SK-N-SH (cell line): ENCODE measurements at places on chromosomes 6 and 20.

- DNase-seq, result no peak
These were observed 41.5 kb downstream of the DSE start for GRCh38 chr6:116412270-116412669.

DNA sequence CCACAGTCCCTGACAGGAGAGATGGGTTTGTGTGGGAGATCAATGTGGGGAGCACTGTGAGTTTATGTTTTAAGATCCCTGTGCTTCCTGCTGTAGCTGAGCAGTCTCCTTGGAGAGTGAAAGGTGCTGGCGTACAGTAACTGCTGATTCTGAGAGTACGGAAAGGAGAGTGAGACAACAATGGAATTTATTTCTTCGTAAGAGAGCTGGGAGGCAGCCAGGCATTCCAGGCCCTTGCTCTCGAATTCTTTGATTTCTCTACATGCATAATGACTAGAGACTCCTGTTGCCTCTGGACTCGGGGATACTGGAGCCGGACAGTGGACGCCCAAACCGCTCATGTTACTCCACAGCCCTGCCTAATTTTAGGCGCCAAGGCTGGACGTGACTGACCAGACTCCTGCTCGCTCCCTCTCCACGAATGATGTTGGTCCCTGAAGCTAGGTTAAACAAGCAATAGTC, 131.0 kb upstream of the PHACTR1 start:
- DNase-seq, result no peak

DNA sequence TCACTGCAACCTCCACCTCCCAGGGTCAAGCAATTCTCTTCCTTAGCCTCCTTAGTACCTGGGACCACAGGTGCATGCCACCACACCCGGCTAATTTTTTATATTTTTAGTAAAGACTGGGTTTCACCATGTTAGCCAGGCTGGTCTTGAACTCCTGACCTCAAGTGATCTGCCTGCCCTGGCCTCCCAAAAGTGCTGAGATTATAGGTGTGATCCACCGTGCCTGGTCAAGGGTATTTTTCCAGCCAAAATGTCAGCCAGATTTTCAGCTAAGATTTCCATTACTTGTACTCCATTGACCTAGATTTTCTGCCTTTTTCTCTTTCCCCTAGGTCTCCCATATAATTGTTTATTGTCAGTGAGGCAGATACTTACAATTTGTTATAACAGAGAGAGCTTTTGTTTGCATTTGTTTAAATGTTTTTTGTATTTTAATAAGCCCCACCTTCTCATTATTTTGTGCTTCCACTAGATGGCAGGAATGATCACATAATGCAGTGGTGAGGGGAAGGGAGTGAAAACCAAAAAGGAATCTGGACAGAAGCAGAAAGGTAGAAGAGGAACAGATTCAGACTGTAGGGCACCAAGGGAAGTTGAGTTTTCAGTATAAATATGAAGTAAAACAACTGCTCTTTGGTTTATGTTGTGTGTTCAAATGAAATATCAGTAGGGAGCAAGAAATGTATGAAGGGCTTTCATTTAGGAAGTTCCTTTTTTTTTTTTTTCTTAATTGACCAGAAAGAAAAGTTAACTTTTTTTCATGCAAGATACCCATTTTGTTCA, 29.7 kb downstream of the RPF2 start:
- peak; percentile 64 for DNase-seq

DNA sequence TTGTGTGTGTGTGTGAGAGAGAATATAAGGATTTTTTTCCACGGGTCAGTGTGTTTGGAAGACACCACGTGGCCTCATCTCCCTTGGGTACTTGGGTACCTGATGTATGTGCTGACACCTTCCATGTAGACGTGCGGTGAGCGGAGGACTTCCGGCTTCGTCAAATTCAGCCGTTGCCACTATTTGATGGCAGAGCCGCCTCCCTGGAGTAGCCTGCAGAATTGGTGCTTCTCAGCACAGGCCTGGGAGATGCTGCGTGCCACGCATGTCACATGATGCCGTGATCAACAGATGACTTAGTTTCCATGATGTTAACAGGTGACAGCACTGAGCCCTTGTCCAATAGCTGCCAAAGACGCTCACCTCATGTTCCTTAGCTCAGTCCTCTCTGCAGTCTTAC, 69.4 kb downstream of the CDH4 start:
- DNase-seq, result no peak

DNA sequence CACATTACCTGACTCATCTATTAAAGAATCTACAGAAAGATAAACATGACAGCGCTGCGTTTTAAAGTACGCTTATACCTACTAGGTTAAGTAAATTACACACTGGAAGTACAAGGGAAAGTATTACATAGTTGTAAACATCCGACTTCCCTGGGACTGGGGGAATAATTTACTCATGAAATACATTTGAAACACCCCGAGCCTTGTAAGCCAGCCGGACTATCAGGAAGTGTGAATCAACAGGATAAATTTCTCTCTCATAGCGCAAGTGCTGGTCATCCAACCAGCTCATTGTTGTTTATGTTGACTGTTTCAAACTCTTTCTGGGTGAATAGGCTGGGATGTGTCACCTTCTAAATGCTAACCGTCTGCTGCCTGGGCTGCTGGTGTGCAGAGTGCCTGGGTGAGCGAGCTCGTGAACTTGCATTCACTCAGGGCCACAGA, 4.9 kb downstream of the BMP6 start:
- no peak for DNase-seq

- DNase-seq, result no peak
These were observed 13.3 kb upstream of the TREM2 start for GRCh38 chr6:41176189-41176588.

GRCh38 chr20:23293689-23294088, 56.9 kb upstream of the NXT1 start:
- DNase-seq, result no peak

DNA sequence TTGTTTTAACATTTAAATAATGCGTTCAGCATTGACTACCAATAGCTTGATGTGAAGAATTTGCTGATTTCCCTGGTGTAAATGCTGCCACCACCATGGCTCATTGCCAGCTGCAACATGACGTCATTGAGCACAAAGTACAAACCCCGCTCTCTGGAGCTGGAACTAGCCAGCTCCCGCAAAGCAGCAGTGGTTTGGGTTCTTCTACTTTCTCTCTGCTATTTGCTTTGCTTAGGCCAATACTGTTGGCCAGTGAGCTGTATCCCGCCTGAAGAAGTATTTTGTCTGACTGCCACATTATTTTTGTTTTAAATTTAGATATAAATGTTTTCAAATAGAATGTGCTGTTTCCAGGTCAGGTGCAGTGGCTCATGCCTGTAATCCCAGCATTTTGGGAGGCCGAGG, 47.4 kb upstream of the KIF13A start:
- DNase-seq, result no peak

DNA sequence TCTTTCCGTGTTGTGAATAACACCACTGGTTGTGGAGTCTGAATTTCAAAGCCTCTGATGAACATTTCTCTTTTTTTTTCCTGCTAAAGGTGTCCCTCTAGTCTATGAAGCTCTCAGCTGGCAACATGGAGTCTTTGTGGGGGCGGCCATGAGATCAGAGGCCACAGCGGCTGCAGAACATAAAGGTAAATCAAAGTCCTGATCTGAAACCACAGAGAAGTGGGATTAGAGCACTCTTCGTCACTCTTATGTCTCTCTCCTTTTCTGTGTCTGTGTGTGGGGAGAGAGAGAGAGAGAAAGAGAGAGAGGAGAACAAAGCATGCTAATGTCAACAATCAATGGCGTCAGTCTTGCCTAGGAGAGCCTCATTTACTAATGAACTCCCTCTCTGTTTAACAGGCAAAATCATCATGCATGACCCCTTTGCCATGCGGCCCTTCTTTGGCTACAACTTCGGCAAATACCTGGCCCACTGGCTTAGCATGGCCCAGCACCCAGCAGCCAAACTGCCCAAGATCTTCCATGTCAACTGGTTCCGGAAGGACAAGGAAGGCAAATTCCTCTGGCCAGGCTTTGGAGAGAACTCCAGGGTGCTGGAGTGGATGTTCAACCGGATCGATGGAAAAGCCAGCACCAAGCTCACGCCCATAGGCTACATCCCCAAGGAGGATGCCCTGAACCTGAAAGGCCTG, 4.2 kb downstream of the PCK1 start:
- DNase-seq, result no peak

DNA sequence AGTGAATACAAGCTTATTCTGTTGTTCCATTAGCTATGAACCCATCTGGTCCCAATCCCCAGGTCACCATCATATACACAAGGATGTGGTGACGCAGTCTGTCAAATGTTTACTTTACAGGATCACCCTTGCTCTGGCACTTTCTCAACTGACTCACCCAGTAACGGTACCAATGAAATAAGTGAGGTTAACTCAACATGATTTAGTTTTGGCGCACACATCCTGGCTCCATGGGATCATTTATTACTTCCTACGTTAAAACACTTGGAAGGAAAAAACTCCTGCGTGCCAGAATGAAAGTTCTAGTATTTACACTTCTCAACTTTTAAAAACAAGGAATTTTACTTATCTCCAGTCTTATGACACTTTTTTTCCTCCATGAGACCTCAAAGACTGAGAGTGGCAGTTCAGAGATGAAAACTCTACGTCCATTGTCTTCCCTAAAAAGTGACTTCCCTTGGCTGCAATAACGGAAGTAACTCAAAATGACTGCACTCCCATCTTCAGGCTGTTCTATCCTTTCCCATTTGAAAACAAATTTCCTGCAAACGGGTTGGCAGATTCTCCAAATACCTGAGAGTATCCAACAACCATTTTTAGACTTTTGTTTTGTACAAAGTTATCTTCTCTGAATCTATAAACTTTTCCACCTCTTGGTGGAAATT, 15.9 kb downstream of the AGPAT4 start:
- no peak for DNase-seq

DNA sequence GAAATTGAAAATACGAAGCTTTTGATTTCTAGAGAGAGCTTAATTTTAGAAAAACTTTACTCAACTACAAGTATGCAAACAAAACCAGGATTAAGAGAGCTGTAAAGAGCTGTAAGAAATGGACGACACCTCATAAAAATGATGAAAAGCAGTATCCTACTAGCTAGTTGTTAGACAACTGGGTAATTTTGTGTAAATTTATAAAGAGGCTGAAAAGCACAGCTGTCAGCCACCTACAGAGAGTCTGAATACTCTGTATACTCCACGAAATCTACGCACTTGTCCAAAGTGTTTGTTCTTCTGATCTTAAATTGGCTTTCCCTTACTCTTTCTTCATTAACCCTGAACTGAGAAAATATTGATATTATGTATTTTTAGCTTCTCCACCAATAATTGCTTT, 808.4 kb upstream of the EPHA7 start:
- DNase-seq, result no peak

- DNase-seq, result no peak
These were observed 50.5 kb downstream of the FHL5 start for GRCh38 chr6:96613291-96613999.

DNA sequence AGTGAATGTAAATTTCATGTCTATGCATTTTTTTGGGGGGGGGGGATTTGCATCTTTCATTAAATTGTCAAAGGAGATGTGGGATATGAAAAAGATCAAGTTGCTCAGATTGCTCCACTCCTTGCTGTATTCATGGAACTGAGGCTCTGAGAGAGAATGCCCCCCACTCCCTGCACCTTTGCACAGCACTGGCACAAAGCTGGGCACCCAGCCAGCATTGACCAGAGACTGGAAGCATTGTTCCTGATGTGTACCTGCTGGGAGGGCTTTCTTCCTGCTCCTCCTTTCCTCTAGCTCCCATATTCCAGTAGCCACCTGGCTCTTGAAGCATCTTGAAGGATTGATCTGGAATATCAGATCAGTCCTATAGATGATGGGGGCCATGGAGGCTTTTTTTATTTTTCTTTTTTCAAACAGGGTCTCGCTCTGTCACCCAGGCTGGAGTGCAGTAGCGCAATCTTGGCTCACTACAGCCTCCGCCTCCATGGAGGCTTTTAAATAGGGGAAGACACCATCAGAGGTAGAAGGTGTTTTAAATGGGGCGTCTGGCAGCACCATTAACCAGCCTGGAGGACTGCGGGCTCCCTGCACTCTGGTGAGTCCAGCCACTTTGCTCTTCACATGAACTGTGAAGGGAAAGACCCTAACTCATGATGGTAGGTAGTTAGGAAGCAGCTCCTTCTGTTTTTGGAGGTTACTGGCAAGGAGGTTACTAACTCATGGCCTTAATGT, 10.9 kb downstream of the DUSP15 start:
- no peak for DNase-seq

DNA sequence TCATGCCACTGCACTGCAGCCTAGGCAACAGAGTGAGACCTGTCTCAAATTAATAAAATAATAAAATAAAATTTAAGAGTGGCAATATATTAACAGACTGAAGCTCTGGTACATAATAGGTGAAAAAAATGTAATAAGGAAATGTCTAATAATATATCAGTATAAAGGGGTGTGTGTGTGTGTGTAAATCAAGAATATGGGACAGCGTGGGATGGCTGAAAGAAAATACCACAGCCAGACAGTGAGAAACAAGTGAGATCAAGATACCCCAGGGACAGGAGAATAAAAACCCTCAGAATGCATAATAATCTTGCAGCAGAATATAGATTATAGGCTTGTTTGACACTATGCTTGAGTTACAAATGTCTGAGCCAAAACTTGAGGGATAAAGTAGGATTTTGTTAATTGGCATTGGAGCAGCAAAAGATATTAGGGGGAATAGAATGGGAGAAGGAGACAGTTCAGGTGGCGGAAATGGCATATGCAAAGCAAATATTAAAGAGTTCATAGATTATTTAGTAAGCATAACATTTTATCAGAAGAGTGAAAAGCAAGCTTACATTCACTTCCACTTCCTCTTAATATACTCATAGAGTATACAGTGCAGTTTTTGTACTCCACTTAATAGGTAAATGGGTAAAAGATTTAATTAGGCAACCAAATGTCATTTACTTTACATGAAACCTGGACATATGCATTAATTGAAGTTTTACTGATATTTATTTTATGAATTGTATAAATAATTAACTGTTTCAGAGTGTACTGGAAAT, 398.5 kb upstream of the GJE1 start:
- DNase-seq, result no peak

DNA sequence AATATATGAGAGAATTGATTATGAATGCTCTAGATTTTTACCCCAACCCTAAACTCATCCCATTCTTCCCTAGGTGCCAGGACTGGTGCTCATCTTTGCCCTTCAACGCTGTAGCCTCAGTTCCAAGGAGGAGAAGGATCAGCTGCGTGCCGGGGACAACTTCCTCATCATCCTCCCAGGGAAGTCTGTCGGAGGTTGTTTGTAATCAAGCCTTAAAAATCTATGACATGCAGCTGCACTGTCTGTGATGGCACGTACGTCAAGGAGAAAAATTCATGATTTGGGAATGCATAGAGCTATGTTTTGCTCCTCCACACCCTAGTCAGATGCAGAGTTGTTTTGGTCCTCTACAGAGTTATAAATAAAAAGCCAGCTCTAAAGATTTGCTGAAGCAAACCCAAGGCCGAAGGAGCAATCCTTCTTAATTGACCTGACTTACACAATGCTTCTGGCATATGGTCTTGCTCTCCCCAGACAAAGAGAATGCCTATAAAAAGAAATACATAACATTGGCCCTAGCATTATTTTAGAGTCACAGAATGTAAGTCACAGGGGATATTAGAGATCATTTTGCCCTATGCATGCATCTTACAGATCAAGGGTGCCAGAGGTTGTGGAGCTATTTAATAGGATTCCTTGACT, 244.2 kb downstream of the HIVEP2 start:
- DNase-seq, result no peak

- no peak for DNase-seq
These were observed 49.7 kb downstream of the SYNE1 start for GRCh38 chr6:152587473-152587872.

- DNase-seq, result no peak
These were observed 152.0 kb downstream of the PAK5 start for GRCh38 chr20:9686866-9687265.
